ENCODE measurements at places on chromosomes 4 and X. TPM values are rescaled to one million over a fixed set of nuclear protein-coding genes. Genes with fewer than 3 reads are reported as not detected.
A peak's percentile ranks its signal among the peaks of the same experiment; 100 is the strongest.

- no peaks in the 10 kb centered on the region for H3K36me3 ChIP-seq
- H3K4me1 ChIP-seq, result no peaks in the 10 kb centered on the region
- no peaks in the 10 kb centered on the region for H3K27me3 ChIP-seq
- H3K27ac ChIP-seq, result no peak overlapping the region
- DNase-seq, result no peak
Measured at GRCh38 chrX:34875204-34875603, 67.4 kb upstream of the FAM47B start.

- no peaks in the 10 kb centered on the region for H3K4me1 ChIP-seq
- H3K4me3 ChIP-seq, result no peak overlapping the region
Measured at GRCh38 chr4:73573794-73574528, 46.3 kb downstream of the RASSF6 start.

DNA sequence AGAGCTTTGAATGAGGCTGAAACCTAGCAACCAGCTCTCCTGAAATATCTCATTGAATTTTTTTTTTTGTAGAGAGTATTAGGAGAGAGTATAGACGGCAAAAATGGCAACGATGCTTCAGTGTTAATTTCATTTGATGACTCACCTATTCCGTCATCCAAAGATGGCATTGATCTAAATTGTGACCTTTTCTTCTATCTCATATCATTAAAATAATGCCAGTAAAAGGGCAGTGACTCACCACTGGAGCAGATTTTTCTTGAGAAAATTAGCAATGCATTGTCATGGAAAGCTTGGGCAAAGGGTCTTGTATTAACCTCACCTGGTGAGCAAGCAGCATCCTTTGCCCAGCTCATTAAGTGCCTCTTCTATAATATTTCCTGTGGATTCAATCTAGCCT lies 19.6 kb downstream of the VMA21 start:
- no peak for DNase-seq
- peaks cover 10% of the 10 kb centered on the region for H3K36me3 ChIP-seq
- no peaks in the 10 kb centered on the region for H3K27me3 ChIP-seq
- no peak overlapping the region for H3K4me3 ChIP-seq
- H3K4me1 ChIP-seq, result no peaks in the 10 kb centered on the region
- no peak overlapping the region for H3K27ac ChIP-seq

- H3K4me3 ChIP-seq, result no peak overlapping the region
- no peak overlapping the region for H3K27ac ChIP-seq
- H3K36me3 ChIP-seq, result no peaks in the 10 kb centered on the region
Measured at GRCh38 chrX:71949844-71950445, 39.3 kb downstream of the NHSL2 start.

DNA sequence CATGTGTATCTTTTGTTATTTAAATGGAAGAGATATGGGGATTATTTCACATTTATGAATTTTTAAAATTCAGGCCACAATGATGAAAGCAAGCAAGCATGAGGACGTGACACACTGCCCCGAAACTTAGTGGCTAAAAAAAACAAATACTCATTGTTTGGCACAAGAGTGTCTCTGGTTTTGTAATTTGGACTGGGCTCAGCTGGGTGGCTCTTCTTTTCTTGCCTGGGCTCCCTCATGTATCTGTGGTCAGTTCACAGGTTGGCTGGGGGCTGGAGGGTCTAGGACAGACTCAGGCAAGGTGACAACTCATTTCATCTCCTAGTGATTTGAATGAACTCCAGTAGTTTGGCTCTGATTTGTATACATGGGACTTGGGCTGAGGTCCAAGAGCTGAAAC lies 238.4 kb upstream of the PRKX start:
- no peaks in the 10 kb centered on the region for H3K36me3 ChIP-seq
- no peak overlapping the region for H3K27ac ChIP-seq
- H3K4me3 ChIP-seq, result no peak overlapping the region
- no peak for DNase-seq
- H3K27me3 ChIP-seq, result no peaks in the 10 kb centered on the region

- H3K4me3 ChIP-seq, result no peak overlapping the region
- no peak overlapping the region for H3K27ac ChIP-seq
- peaks cover 2% of the 10 kb centered on the region for H3K36me3 ChIP-seq
- H3K4me1 ChIP-seq, result peaks cover 12% of the 10 kb centered on the region
- no peak for DNase-seq
- peaks cover under 1% of the 10 kb centered on the region for H3K27me3 ChIP-seq
Measured at GRCh38 chrX:38636949-38637819, 75.8 kb downstream of the TSPAN7 start.

GRCh38 chr4:123526511-123526910 lies 129.9 kb downstream of the SPRY1 start:
- H3K27ac ChIP-seq, result no peak overlapping the region
- DNase-seq, result no peak
- H3K27me3 ChIP-seq, result no peaks in the 10 kb centered on the region
- peaks cover 11% of the 10 kb centered on the region for H3K4me1 ChIP-seq
- peaks cover 8% of the 10 kb centered on the region for H3K36me3 ChIP-seq

DNA sequence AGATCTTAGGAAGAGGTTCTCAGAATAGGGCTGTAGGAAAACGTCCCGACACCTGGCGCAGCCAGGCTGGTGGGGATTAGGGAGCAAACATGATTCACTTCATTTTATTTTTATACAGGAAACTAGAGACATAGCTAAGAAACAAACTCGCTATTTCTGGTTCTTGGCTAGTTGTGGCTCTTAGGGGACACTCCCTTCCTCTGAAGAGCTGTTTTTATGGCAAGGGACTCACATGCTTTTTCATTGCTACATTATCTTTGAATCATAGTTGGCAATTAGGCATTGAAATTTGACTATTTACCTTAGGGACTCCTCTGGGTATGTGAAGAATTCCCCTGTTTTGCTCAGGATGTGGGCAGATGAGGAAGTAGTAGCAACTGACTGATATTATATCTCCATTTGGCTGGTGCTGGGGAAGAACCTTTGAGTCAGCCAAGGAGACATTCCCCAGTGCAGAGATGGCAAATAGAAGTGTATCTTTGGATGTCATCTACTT lies 174.5 kb downstream of the SMIM20 start:
- peaks cover 5% of the 10 kb centered on the region for H3K36me3 ChIP-seq
- peak overlapping the region; percentile 21 for H3K27ac ChIP-seq
- DNase-seq, result no peak
- peaks cover 26% of the 10 kb centered on the region for H3K4me1 ChIP-seq

DNA sequence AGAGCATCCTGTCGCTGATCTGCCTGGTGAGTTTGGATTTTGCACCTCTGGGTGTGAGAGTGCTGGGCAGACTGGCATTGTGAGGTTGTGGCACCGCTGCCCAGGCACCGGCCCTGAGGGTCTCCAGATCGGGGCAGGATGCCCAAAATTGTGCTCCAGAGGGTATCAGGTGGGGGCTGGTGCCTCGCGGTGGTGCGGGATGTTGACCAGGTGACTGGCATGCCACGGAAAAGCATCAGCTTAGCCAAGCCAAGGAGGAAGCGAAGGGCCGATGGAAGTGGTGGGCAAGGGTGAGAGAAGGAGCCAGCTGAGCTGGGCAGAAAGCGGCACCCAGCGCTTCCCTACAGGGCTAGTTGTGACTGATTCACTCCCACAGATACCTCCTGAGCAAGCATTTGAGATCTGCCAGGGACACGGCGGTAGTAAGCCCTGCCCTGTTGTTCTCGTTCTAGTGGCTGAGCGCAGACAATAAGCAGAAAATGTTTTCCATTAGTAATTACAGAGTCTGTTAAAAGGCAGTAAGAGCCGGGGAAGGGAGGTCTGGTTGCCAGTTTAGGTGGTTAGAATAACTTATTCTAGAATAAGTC lies 809 bp downstream of the ZFP92 start:
- no peak for DNase-seq
- H3K36me3 ChIP-seq, result no peaks in the 10 kb centered on the region
- no peak overlapping the region for H3K27ac ChIP-seq

DNA sequence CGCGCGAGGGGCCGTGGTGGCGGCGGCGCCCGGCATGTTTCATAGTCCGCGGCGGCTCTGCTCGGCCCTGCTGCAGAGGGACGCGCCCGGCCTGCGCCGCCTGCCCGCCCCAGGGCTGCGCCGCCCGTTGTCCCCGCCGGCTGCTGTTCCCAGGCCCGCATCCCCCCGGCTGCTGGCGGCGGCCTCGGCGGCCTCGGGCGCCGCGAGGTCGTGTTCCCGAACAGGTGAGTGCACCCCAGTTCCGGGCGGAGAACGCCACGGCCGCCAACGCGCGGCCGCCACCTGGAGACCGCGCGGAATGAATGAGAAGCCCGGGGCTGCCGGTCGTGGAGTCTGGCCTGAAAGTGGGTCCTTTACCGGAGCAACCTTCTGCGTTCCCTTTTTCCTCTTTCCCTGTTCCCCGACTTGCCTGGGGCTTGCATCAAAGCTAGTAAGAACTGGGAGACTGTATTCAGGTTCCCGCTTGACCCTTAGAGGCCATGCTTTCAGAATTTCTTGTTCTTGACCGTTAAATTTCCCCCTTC lies 429 bp downstream of the NOCT start:
- H3K4me1 ChIP-seq, result peaks cover 17% of the 10 kb centered on the region
- peak overlapping the region; percentile 87 for H3K27ac ChIP-seq
- peak overlapping the region; percentile 91 for H3K4me3 ChIP-seq
- no peak for DNase-seq
- H3K36me3 ChIP-seq, result peaks cover 6% of the 10 kb centered on the region

- H3K4me3 ChIP-seq, result no peak overlapping the region
- H3K27ac ChIP-seq, result no peak overlapping the region
- peaks cover 11% of the 10 kb centered on the region for H3K27me3 ChIP-seq
- no peak for DNase-seq
- no peaks in the 10 kb centered on the region for H3K36me3 ChIP-seq
Measured at GRCh38 chr4:153160821-153161220, 43.4 kb upstream of the TRIM2 start.

GRCh38 chr4:86508436-86508835 lies 85.7 kb upstream of the PTPN13 start:
- H3K4me1 ChIP-seq, result no peaks in the 10 kb centered on the region
- H3K27me3 ChIP-seq, result peaks cover 6% of the 10 kb centered on the region
- no peak overlapping the region for H3K27ac ChIP-seq

Gene GC
- total RNA-seq, result not detected

Gene SYTL4
- not detected for total RNA-seq

Gene POU4F2
- not detected for total RNA-seq

Gene ABCE1
- total RNA-seq, result 59.3 TPM

Gene MAGEB16
- not detected for total RNA-seq

Gene SMR3B
- not detected for total RNA-seq

Gene DDX60
- 141 TPM for total RNA-seq

All from activated naive CD8-positive, alpha-beta T cell treated with anti-CD3 and anti-CD28 coated beads, Interleukin-2, amount 10 ng/mL, durations not matched to agents 7 days and 5 days (primary cell).